Hematopoietic multipotent progenitor cell treated with erythropoietin and hydrocortisone succinate and interleukin-3 and kit ligand, for 17 days (in vitro differentiated cells): ENCODE measurements at places on chromosomes 2 and 18.

- no peak for DNase-seq
Observed at GRCh38 chr2:222566229-222566628, 89.7 kb downstream of the FARSB start.

DNA sequence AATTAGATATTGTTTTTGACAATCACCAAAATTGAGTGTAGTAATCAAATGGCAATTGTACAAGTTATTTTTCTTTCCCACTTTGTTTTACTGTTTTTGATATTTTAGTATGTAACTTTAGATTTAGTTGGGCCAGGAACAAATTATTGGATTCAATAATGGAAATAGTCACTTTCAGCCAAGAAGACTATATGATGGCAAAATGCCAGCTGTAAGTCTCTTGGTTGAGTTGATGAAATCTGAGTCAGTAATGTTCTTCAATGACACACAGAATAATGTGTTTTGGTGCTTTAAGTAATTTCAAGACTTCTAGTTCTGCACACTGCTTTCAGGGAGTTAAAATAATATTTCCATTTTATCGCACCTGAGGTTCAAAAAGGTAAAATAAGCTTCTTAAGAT lies 2022.0 kb upstream of the CELF4 start:
- DNase-seq = no peak

DNA sequence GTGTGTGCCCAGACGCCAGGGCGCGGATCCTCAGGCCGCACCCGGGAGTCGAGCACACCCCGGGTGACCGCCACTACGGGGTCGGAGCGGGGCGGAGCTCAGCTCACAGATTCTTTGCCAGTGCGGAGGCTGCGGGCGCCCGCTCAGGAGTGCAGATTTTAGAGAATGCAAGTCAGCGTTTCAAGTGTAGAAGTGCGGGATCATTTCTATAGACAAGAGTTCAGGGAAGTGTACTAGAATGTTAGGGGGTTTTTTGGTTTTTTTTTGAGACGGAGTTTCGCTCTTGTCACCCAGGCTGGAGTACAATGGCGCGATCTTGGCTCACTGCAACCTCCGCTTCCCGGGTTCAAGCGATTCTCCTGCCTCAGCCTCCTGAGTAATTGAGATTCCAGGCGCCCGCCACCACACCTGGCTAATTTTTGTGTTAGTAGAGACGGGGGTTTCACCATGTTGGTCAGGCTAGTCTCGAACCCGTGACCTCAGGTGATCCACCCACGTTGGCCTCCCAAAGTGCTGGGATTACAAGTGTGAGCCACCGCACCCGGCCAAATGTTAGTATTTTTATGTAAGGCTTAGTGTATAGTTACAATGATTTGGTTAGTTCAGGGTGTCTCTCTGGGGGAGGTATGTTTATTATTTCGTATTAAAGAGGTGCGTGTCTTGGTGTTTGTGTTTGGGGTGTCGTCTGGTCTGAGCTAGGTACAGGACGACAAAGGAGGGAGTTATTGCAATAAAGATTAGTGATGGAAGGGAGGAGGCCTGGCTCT lies 619 bp upstream of the FAM168B start:
- DNase-seq = peak; percentile 24

DNA sequence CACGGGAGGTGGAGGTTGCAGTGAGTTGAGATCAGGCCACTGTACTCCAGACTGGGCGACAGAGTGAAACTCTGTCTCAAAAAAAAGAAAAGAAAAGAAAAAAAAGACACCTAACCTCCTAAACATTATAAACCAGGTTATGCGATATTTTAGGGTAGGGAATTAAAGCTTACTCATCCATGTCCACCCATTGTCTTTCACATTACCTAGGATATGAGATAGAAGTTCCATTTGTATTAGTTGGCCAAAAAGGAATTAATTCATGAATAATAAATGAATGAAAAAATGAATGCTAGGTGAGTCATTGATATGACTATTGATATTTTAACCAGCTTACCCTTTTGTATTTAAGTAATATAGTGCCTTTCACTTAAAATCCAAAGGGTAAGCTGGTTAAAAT lies 132.9 kb downstream of the FAM161A start:
- DNase-seq = no peak

DNA sequence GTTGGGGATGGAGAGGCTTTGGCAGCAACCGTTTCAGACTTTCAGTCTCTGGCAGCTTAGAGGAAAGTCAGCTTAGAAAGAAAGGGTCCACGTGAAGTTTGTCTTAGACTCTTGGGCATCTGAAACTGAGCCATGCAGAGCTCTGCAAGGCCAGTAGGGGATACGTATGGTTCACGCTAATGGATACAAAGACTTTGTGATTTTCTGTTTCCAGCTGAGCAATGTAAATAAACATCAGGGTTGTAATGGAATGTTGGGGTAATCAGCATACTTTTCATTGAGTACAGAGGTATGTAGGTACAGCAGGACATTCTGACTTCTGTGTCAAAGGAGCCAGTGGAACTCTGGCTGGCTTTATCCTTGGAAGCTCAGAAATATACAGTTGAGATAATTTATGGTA lies 31.0 kb downstream of the RALB start:
- DNase-seq = no peak

- no peak for DNase-seq
Observed at GRCh38 chr18:70634576-70635147, 345.8 kb downstream of the SOCS6 start.

GRCh38 chr2:20476950-20477349 lies 30.1 kb downstream of the RHOB start:
- no peak for DNase-seq

DNA sequence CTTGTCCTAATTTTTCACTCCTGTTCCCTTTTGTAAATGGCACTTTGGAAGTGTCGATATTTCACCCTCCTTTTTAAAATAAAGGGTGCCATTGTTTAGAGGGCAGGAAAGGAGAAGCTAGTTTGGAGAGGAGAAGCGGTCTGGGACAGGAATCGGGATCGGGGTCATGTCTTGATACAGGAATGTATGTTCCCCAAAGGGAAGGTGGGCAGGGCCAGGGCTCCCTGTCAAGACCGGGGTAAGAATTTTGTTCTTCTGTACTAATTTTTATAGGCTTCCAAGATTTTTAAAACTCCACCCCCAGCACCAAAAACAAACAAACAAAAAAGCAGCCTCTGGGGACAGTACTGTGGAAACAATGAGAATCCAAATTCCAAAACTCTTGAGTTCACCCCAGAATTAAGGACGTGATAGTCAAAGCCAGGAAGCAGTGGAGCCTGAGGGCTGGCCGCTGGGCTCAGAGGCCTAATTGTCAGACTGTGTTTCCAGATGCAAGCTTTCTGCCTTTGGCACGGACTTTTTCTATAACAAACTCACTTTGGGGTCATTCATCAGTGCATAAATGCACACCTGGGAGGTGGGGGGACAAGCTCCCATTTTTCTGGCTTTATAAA lies 250.4 kb upstream of the SIX2 start:
- DNase-seq = no peak

DNA sequence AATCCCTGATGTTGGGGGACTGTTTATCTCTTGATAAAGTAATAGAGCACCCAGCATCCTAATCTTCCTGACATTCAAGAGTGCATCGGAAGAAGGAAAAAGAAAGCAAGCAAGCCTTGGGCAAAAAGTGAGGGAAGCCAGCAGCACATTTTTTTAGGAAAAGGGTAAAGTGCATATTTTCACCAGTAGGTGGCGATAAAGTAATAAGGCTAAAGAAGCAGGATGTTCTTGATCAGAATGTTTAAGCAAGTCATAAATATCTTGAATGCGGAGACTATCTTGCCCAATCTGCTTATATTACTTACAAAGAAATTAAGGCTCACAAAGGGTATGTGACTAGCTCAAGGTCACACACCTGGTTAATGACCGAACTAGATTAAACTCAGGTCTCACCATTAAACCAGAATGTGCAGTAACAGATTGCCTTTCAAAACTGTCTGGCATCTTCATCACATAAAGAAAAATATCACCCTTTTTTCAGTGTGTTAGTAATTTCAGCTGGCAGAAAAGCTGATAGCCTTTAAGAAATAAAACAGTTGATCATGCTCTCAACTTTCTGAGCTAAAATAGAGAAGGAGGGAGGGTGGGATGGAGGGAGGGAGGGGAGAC lies 83.8 kb downstream of the VIT start:
- DNase-seq = peak; percentile 62

GRCh38 chr2:53104263-53104662 lies 663.3 kb upstream of the CHAC2 start:
- DNase-seq = no peak

- DNase-seq = no peak
Observed at GRCh38 chr2:180966378-180966777, 14.0 kb upstream of the UBE2E3 start.

- no peak for DNase-seq
Observed at GRCh38 chr2:63344575-63345284, 243.5 kb downstream of the WDPCP start.

DNA sequence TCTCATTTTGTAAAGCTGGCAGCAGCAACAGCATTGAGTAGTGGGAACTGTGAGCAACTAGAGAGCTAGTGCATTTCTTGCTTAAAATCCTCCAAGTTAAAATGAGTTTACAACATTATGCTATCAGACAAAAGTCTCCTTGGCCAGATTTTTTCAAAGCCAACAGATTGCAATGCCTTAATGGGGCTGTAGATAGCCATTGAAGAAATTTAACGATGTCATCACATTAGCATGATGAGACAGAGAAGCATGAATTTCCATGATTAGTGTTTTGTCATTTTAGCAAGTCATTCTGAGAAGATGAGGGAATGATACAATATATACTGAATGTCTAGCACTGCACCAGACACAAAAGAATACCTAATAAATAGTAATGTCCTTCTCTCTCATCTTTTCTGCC lies 307.5 kb upstream of the REG3G start:
- no peak for DNase-seq

GRCh38 chr18:49011291-49011746 lies 60.6 kb upstream of the SMAD7 start:
- no peak for DNase-seq

GRCh38 chr18:79975043-79975442 lies 10.6 kb downstream of the HSBP1L1 start:
- no peak for DNase-seq

DNA sequence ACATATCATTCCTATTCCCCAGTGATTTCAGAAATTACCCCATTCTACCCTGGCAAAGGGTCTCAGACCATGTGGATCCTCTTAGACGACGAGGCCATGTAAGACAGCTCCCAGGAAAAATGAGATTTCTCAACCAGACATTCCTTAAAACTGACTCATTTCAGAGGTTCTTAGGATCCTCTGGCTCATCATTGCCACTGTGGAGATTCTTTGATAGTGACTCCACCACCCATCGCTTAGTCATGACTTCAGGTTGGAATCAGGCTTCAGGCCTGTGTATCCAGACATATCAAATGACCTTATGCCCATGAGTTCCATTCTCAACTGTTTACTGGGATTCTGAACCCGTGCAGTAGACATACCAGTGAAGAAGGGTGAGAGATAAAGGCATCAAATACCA lies 245.6 kb upstream of the TCF4 start:
- no peak for DNase-seq

DNA sequence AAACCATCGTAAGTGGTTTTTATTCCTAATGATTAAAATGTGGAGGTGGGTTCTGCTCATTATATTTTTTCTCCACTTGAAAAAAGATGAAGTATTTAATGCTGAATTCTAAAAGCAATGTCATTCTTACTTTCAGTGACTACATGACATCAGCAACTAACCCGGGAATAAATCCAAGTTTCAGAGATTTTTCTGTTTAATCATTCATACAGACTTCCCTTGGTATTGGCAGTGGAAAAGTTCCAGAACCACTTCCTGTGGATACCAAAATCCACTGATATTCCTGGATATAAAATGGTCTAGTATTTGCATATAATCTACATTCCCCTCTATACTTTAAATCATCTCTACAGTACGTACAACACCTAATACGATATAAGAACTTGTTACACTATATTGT lies 128.6 kb downstream of the ZNF532 start:
- DNase-seq = no peak

DNA sequence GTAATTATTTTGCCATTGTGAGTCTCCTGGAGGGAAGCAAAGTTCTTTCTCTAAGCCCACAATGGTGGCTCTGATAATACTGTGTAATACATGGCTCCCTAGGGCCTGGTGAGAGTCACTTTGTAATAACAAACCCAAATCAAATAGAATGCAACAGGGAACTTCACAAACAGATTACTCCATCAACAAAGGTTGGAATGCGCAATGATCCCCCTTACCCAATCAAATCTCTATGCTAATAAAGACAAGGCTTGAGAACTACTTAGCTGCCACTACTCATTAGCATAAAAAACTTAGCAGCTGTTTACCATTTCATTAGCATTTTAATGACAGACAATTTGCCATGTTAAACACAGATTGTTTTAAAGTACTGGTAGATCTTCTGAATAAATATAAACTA lies 285.6 kb upstream of the SESTD1 start:
- no peak for DNase-seq

DNA sequence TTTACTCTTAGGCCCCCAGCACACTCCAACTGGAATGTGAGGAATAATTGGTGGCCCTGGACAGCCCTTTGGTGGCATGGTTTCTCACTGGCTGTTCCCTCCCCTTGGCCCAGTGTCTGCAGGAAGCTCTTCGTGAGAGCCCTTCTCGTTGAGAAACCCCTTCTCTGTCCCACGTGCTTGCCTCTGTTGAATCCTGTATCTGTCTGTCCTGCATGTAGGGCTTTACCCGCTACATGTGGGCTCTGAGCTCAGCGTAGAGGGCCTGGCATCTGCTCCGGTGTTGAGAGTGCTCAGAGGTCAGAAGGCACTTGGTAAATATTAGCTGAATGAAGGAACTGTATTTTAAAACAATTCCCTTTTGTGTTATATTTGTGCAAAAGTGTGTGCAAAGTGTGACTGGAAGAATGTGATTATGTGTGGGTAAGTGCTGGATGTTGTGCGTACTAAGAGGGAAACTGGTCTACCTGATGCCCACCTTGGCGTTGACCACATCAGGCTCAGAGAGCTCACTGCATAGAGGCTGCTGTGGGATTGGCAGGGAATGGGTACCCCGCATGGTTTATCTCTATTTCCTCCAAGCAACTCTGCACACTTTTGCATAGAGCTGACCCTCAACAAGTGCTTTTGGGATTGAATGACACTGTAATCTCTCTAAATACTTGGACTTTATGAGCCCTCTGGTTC lies 40.0 kb downstream of the RNF144A start:
- DNase-seq = no peak

- no peak for DNase-seq
Observed at GRCh38 chr2:237743561-237744269, 54.9 kb upstream of the RBM44 start.

DNA sequence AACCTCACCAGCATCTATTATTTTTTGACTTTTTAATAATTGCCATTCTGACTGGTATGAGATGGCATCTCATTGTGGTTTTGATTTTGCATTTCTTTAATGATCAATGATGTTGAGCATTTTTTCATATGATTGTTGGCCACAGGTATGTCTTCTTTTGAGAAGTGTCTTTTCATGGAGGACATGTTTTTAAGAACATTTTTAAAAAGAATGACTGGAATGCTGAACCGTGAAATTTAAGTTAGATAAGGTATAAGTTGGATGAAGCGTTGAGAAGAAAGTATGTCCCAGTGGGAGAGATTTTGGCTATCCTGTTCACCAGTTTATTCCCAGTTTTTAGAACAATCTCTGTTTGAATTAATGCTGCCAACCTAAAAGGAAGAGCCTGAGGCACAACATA lies 365.9 kb downstream of the CELF4 start:
- DNase-seq = no peak
